SJSA1 (cell line): ENCODE measurements at places on chromosomes 2 and 18. TPM values are rescaled to one million over a fixed set of nuclear protein-coding genes. Genes with fewer than 3 reads are reported as not detected.

- DNase-seq, result no peak
Measured at GRCh38 chr18:69717586-69717985, 230.1 kb downstream of the CD226 start.

GRCh38 chr2:106096299-106097037 lies 97.6 kb downstream of the UXS1 start:
- DNase-seq, result no peak

DNA sequence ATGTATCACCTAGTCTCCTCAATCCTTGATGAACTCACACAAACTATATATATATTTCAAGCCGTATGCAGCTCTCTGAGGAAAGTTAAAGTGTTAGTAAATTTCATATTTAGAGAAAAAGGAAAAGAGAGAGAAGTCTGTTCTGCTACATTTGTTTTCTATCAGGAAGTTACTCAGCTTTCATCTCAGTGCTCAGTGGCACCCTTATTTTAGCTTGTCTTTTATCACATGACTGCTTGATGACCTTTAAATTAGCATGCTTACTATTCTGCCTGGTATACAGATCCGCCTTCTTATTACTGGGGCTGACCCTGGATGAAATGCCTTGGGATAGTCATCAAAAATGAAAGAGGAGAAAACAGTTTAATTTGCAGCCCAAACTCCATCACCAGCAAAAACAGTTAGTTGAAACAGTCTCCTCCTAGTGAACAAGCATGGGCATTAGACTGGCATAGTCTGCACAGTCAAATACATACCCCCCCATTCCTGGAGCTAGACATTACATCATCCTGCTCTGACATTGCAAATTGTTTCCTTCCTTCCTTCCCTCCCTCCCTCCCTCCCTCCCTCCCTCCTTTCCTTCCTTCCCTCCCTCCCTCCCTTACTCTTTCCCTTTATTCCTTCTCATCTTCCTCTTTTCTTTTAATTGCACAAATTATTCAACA lies 215.7 kb downstream of the TMEM182 start:
- no peak for DNase-seq

DNA sequence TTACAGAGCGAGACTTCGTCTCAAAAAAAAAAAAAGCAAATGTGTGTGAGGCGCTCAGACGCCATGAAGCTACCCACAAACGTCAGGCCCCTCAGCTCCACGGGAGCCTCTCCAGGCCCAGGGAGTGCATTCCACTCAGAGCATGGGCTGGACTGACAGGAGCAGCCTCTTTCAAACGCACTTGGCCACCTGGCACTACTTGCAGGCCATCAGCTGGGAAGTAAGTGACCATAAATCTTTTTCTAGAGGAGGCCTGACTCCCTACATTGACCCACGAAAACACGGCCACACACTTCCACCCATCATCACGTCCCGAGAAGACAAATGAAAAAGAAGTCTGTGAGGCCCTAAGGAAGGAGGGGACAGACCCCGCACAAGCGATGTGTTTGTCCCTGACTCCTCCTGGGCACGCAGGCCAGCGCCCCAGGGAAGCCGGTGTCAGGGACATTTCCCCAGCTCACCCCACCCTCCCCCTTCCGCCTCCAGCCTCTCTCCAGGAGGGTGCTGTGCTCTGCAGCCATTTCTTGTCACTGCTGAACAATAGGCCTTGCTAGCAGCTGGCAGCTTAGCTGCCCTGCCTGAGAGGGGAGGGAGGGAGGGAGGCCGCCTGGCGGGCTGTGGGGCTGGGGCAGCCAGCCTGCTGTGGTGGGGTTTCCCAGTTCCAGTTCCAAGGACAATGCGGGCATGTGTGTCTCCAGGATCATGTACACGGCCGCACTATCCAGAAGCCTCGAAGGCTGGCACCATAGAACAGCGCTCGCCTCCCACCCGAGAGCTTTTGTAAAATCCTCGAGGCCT lies 26.6 kb downstream of the SERTAD2 start:
- no peak for DNase-seq

GRCh38 chr2:96074156-96074555 lies 39.4 kb upstream of the GPAT2 start:
- no peak for DNase-seq

Gene AKAIN1
- total RNA-seq, result not detected in 2 replicates

Gene SNORC
- total RNA-seq, result 0.22 and 0.32 TPM in 2 replicates
